Myocyte (in vitro differentiated cells): ENCODE measurements at places on chromosomes 5 and 9. TPM values are rescaled to one million over a fixed set of nuclear protein-coding genes. Genes with fewer than 3 reads are reported as not detected.

DNA sequence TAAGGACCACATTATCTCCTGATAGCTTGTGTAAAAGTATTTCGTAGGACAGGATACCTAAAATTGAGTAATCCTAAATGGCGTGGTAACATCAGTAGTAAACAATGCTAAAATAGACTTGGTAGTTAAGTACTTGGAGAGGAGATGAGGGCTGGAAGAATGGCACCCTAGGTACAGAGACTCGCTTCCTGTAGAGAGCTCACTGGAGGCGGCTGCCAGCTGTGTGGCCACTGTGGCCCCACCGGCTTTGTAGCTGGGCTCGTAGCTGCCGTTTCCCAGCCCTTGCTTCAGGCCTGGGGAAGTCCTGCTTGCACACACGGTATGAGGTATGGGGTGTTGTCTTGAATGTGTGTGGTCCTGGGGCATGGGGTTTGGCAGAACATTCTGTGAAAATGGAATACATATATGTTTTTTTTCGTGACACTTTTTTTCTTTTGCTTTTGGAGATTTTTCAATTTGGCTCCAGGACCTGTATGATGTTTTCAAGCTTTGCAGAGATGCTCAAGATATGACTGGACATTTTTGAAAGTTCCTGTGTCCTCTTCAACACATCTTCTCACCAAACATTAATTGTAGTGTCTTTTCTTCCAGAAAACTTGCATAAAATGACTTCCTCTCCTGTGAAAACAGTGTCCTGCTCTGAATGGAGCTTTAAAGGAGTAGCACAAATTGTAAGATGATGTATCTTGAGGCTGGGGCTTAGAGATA lies 58.0 kb downstream of the RCL1 start:
- DNase-seq, result no peak

DNA sequence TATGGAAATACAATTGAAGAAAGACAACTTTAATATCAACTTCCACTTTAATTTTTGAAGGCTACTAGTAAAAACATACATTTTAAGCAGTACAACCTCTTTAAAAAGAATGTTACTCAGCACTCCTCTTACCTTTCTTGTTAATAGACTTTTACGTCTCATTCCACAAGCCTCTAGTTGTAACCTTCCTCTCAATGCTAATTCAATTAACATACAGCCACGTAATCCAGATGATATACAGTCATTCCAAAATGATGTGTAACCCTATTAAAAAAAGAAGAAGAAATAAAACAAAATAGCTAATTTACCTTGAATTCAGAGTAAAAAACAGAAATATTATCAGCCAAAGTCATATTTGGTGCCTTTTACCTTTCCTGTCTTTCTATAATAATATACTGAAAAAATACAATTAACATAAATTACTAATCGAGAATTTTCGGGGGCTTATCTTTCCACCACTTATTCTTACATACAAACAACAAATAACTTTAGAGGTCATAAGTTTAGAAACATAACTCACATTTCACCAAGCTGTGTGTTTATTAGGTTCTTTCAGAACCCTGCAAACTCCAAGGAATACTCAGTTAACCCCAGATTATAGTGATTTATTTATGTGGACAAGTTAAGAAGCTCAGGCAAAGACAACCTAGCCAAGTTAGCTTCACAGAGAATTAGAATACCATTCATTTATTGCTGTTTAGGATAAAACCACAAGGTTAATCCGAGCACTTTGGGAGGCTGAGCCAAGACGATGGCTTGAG lies 30.3 kb downstream of the GOLPH3 start:
- no peak for DNase-seq

DNA sequence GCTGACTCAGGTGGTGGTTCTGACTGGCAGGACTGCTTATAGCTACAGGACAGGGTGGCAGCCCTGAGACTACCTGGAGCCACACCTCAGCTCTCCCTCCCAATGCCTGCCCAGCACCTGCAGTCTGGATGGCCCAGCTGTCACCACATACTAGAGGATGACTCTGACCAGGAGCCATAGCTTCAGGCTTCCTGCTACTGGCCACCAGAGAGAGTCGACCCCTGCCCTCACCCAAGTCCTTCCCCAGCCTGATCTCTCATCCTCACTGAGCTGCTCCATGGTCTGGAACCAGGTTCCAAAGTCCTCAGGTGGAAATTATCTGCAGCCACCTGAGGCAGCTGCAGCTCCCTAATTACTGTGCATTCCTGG lies 25.6 kb upstream of the TDRD7 start:
- no peak for DNase-seq

DNA sequence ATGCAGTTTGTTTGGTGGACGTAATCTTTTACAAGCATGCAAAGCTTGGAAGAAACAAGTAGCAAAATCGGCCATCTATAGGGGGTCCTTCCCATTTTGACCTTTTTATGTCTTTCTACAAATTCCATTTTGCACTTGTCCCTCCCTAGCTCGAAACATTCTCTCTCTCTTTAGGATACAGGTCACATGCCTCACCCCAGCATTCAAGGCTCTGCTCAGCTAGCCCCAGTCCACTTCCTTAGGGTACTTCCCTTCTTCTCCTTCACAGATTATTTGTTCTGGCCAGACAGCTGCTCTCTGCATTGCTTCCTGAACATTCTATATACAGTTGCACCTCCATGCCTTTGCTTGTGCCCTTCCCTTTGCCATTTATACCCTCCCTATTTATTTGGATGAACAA lies 31.7 kb upstream of the TRIM14 start:
- DNase-seq, result no peak

DNA sequence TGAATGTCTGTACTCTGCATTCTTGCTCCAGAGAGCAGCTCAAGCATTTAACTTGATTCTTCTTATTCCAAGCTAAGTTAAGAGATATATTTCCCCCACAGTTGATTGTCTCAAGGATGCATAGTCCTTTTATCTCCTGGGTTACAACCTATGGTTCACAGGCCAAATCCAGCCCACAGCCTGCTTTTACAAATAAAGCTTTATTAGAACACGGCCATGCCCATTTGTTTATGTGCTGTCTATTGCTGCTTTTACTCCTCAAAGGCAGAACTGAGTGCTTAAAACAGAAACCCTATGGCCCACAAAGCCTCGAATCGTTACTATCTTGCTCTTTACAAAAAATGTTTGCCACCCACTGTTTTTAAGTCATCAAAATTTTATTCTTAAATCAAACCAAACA lies 25.8 kb downstream of the TBC1D2 start:
- no peak for DNase-seq

GRCh38 chr5:139342423-139342723 lies 719 bp downstream of the PAIP2 start:
- no peak for DNase-seq

DNA sequence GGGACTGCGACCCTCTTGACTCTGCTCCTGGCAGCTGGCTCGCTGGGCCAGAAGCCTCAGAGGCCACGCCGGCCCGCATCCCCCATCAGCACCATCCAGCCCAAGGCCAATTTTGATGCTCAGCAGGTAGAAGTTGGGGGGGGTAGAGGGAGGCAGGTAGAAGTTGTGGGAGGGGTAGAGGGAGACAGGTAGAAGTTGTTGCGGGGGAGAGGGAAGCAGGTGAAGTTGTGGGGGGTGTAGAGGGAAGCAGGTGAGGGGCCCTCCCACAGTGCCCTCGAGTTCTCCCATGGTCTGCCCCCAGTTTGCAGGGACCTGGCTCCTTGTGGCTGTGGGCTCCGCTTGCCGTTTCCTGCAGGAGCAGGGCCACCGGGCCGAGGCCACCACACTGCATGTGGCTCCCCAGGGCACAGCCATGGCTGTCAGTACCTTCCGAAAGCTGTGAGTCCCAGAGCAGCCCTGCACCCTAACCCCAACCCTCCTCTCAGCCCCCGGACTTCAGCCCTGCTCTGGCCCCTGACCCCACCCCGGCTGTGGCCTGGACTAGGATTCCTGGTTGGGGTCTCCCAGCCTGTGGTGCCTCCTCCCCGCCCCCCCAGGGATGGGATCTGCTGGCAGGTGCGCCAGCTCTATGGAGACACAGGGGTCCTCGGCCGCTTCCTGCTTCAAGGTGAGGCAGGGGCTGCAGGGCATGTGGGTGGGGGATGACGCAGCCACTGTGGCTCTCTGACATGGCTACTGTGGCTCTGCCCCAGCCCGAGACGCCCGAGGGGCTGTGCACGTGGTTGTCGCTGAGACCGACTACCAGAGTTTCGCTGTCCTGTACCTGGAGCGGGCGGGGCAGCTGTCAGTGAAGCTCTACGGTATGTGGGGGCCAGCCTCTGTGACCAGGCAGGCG lies 537 bp downstream of the C8G start:
- DNase-seq, result no peak

GRCh38 chr5:110580625-110581024 lies 145.8 kb downstream of the TMEM232 start:
- DNase-seq, result peak; percentile 3

DNA sequence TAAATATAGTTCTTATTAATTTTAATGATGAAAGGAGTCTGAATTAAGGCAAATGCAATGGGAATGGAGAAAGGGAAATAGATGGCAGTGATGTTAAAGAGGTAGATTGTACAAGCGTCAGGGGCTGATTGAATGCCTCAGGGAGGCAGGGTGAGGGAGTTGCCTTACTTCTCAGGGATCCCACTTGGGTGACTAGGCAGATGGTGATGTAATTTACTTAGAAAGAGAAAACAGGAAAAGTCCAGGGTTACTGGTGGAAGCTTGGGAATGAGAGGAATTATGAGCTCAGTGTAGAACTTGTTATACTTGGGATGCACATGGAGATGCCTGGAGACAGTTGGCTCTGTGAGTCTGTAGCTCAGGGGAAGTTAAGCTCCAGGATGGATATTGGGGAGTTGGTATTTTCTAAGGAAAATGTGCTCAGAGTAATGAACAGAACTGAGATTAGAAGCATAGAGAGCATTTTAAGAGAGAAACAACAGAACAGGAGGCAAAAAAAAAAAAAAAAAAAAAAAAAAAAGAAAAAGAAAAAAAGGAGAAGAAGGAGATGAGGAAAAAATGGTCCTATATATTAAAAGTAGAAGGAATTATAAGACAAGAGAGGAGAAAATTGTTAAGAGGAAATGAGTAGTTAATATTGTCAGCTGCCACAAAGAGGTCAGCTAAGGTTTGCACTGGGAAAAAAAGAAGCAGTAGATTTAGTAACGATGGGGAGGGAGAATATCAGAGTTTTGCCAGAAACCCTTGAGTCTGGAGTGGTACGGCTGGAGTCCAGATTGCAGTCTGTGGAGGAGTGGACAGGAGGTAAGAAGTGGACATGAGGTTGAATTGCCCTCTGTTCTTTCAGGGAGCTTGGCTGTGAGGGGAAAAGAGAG lies 88.0 kb upstream of the ELL2 start:
- peak; percentile 36 for DNase-seq

DNA sequence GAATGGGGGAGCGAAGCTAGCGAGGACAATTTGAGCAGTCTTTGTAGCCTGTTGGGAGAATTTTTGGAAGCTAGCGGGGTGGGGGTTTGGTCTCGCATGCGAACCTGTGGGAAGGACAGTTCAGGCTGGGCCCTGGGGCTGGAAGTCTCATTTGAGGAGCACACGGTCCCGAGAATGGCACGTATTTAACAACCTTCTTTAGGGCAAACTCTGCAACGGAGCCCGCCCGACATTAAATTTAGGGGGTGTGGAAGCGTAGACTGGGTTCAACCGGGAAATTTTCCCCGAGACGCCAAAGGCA lies 35.2 kb upstream of the NFIB start:
- DNase-seq, result no peak

DNA sequence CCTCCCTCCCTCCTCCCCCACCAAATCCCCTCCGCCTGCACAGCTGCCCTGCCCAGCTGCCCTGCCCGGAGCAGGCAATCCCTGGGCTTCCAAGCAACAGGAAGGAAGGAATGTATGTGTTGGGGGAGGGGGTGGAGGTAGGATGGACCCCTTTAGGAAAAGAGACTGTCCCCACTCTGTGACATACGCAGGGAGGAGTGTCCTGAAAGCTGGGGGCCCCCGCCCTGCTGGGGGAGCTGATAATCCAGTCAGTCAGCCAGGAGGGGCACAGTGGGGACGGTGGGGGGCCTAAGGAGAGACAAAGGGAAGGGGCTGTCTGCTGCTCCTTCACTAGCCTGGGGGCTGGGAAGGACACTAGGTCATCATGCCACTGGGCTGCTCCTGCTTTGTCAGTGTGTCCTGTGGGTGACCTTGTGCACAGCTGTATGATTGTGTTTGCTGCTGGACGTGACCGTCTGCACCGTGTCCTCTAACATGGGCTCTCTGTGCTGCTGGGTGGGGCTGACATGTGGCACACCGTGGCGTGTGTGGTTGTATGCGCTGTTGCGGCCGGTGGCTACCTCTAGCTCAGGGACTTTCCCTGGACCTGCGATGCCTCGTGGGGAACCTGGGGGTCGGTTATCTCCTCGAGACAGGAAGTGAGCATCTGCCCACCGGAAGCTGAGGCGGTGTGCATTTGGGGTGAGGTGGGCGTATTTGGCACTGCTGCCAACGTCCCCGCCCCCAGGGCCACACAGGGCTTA lies 3.0 kb downstream of the N4BP3 start:
- peak; percentile 62 for DNase-seq

DNA sequence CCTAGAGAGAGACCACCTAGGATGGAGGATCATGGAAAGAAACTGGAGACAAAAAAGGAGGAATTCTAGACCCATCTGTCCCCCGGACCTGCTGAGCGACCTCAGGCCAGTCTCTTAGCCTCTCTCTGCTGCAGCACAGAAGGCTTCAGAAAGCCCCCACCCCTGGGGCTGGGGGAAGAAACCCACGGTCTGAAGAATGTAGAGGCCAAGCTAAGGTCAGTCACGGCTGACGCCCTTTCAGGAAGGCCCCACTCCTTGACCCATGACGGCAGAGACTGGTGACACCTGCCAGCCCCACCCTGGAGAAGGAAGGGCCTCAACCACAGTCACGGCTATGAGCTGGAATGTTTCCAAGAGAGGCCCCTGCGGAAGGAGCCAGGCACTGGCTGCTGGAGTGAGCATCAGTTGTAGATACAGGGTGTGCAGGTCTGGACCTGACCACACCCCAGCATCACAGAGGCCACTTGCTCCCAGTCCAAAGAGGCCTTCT lies 120.5 kb upstream of the BOD1 start:
- DNase-seq, result no peak

DNA sequence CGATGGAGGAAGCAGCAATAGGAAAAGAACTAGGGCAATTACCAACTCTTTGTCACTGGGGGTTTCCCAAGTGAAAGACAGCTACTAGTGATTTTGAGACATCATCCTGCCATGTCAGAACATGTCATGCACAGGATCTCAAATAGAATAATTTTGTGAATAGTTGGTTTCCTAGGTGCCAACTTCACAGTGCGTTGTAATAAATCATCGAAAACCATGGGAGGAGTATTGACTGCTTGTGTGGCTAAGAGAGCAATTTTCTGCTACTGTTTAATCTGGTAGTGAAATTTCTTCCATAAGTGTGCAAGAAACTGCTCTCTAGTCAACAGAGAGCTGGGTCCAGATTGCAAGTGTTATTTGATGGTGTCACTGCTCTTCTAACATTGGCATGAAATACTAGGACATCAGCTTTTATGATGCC lies 168.6 kb downstream of the NNT start:
- no peak for DNase-seq

- DNase-seq, result peak; percentile 24
Measured at GRCh38 chr9:122857815-122858214, 29.4 kb upstream of the PDCL start.

GRCh38 chr5:76737846-76738245 lies 21.9 kb downstream of the F2R start:
- no peak for DNase-seq

LCN12 gene
- 0.10 and 0.27 TPM in 2 replicates for total RNA-seq

APBB3 gene
- total RNA-seq, result 22.9 and 23.2 TPM in 2 replicates

LPCAT1 gene
- total RNA-seq, result 7.1 and 16.5 TPM in 2 replicates

PTGS1 gene
- total RNA-seq, result 9.6 and 14.0 TPM in 2 replicates

TAF7 gene
- 97.0 and 116 TPM in 2 replicates for total RNA-seq
